SK-MEL-5 (cell line): ENCODE measurements at places on chromosomes 7 and 10. TPM values are rescaled to one million over a fixed set of nuclear protein-coding genes. Genes with fewer than 3 reads are reported as not detected.

Gene ANTXRL
- total RNA-seq = not detected in 2 replicates

Gene ITGA8
- total RNA-seq = not detected in 2 replicates

Gene PRSS37
- 0.13 TPM in 1 of 2 replicates, not detected in the other for total RNA-seq

Gene FAM131B
- total RNA-seq = not detected in 2 replicates

Gene CREB3L2
- total RNA-seq = 12.0 and 14.8 TPM in 2 replicates

Gene LRRC4
- not detected in 2 replicates for total RNA-seq

Gene FAM25A
- not detected in 2 replicates for total RNA-seq

Gene SAP25
- total RNA-seq = 0.21 and 0.48 TPM in 2 replicates

Gene CYP26A1
- total RNA-seq = not detected in 2 replicates

Gene PDIA4
- total RNA-seq = 384 and 385 TPM in 2 replicates

Gene NEUROG3
- total RNA-seq = not detected in 2 replicates

Gene PIP
- not detected in 2 replicates for total RNA-seq

Gene ZNF777
- total RNA-seq = 5.4 and 6.1 TPM in 2 replicates
